ENCODE measurements at places on chromosomes 2 and 18.
A peak's percentile ranks its signal among the peaks of the same experiment; 100 is the strongest.

- DNase-seq: no peak
These were observed 134.6 kb upstream of the SMAD2 start for GRCh38 chr18:48064978-48065600.

DNA sequence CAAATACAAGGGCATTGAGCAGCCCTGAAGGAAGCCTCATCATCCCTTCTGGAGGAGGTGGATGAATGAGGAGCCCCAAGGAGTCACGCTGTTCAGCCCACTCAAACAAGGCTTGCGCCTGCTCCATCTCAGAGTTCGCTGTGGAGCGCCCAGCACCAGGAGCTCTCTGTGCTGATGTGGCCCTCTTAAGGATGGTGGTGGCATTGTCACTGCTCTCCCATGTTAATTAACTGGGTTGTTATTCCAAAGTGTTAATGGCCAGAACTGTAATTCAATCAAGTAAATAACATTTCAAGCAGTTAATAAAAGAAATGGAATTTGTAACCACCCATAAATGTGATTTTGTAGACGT is 726.0 kb upstream of the RAB6C start:
- DNase-seq: no peak

DNA sequence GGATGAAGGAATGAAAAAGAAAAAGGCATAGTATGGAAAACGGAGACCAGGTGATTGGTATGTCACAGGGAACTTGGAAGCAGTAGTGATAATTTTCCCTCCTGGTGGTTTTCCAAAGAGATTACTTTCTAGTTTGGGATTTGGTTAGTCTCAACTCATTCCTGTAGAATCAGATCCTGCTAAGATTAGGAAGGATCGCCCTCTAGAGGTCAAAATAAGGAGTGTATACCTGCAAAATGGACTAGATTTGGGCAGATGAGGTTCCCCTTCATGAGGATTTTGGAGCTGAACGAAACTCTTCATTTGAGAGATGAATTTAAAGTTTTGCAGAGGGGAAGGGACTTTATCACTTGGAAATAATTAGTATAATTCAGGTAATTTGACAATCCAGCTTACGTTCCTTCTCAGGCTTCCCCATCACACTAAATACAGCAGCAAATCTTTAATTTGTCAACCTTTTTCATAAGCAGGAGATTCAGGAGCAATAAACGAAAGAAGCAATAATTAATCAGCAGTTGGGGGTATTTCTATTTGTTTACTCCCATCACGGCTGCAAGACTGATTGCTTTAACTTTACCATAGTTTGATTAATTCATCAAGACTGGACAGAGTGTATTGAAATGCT is 65.2 kb downstream of the CCDC195 start:
- no peak for DNase-seq

DNA sequence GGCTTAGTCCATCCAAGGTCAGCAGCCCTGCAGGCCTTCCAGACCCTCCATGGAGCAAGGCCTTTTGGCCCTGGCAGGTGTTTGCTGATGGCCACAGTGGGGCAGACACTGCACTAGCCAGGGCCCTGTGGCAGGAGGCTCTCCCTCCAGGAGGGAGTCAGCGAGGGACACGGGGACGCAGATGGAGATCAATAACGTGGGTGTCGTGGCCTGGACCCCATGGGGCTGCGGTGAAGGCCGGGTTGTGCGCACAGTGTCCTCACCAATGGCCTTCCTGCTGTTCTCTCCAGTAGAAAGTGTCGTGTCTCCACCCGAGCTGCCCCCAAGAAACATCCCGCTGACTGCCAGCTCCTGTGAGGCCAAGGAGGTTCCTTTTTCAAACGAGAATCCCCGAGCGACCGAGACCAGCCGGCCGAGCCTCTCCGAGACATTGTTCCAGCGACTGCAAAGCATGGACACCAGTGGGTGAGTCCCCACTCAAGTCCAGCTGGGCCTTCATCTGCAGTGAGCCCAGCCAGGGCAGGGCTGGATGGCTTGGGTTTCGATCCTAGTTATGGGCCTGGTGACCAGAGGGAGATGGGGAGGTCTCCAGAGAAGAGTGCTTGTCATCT is 65.4 kb downstream of the INPP5D start:
- no peak for DNase-seq

DNA sequence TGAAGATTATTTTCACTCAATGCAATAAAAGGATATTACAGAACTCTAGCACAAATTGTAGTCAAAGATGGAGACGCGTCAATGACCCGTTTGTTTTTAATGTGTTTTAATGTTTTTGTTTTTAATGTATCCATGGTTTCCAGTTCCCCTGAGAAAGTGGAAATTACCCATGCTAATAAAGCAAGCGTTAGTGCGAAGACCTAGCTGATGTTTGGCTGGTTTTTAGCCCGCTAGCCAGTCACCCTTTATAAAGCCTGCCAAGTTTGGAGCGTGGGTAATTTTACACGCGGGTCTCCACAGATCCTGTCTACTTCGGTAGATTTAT is 430 bp upstream of the CHMP1B start:
- no peak for DNase-seq

GRCh38 chr2:27306573-27307286 is 1.5 kb downstream of the UCN start:
- DNase-seq: peak; percentile 36

- no peak for DNase-seq
These were observed 657.8 kb upstream of the LINC00305 start for GRCh38 chr18:64806691-64807090.

GRCh38 chr2:208062961-208063360 is 37.6 kb upstream of the PLEKHM3 start:
- no peak for DNase-seq

DNA sequence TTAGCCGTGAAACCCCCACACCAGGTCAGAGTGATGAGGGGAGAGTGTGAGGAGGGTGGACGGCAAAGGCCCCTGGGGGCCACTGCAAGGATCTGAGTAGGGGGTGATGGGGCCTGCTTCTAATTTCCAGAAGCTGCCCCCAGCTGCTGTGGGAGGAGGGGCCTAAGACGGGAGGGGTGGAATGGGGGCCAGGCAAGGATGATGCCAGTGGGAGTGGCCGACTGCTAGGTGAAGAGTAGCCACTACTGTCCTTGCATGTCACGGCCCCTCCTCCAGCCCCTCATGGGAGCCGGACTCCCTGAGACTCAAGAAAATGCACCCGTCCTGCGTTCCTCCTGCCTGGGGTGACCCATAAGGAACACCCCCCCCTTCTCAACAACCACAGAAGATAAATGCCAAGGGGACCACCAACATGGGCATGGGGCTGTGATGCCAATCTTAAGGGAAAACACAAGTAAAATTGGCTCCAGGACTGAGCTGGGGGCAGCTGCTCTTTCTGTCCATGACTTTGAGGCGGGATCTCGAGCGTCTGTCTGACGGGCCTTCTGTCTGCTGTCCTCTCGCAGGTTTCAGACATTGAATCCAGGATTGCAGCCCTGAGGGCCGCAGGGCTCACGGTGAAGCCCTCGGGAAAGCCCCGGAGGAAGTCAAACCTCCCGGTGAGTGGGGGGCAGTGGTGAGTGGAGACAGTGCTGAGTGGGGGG is 24.2 kb upstream of the PRLH start:
- DNase-seq: no peak

DNA sequence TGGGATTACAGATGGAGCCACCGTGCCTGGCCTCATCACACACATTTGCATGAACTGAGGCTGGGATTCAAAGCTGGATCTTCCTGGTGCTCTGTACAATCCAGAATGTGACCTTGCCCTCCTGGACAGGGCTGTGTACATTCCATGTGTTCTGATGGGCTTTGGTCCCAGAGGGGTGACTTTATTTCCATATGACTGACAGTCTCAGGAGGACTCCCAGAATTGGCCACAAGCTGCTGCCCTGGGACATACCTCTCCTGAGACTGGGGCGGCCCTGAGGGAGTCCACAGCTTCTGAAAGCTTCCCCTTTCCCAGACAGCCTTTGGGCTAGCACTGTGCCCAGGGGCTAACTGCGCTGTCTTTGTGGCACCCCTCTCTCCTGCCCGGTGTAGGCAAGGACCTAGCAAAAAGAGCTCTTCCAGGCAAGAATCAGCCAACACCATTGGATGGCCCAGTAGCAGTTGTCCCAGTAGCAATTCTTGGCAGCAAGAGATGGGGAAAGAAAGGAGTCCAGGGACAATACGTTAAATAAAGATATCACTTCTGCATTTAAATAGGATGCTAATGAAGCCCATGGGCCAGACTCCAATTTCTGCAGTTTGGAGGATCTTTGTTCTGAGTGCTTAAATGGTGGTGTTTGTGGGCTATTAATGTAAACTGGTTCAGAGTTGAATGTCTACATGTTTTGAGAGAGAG is 26.4 kb upstream of the ZNF532 start:
- no peak for DNase-seq

GRCh38 chr2:71905205-71905604 is 242.5 kb downstream of the CYP26B1 start:
- DNase-seq: no peak

- DNase-seq: no peak
These were observed 14.1 kb upstream of the ZSWIM2 start for GRCh38 chr2:186862869-186863709.

GRCh38 chr2:218329027-218329825 is 27.4 kb upstream of the CATIP start:
- DNase-seq: no peak

- peak; percentile 60 for DNase-seq
These were observed 1.2 kb downstream of the MEX3C start for GRCh38 chr18:51196118-51196810.

- DNase-seq: no peak
These were observed 233.0 kb downstream of the TFCP2L1 start for GRCh38 chr2:121052023-121052422.

DNA sequence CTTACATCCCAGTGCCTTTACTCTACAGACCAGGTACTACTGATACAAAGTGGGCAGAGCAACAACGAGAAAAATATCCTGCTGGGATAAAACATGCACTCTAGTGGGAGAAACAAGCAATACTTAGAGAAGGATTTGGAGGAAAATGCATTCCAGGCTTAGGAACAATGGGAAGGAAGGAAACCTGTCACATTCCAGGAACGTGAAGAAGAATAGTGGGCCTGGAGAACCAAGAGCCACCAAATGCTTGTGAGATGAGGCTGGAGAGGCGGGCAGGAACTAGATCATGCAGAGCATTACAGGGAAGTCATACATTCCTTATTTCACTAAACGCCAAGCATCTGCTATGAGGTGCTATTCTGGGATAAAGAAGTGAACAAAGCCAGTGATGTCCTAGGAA is 342.3 kb downstream of the DCC start:
- DNase-seq: no peak

- no peak for DNase-seq
These were observed 1.2 kb downstream of the TLX2 start for GRCh38 chr2:74515271-74515980.

DNA sequence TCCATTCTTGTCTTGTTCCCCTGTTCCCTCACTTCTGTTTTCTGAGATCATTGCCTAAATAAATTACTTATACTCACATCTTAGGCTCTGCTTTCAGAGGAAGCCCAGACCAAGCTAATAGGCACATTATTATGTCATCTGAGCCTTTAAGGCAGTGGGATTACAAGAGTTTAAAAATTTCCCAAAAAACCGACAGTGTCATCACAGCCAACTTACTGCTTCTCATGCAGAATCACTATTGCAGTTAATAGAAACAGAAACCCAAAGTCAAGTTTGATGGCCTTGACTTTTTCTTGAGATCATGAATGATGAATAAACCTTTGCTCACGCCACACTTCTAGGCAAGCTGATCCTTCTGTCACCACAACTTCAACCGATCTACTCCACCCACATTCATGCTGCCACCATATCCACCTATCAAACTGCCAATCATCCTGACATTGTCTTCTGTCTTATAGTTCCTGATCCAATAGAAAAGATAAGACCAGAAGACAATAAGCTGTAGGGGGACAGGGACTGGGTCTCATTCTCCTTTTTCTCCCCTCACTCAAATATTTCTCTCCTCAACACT is 142.7 kb upstream of the CREB1 start:
- no peak for DNase-seq

GRCh38 chr2:46993501-46993900 is 77.9 kb upstream of the MCFD2 start:
- no peak for DNase-seq

- no peak for DNase-seq
These were observed 190.1 kb downstream of the ZNF385B start for GRCh38 chr2:179671043-179671981.

GRCh38 chr2:185644828-185645227 is 93.8 kb upstream of the FSIP2 start:
- DNase-seq: no peak

GRCh38 chr2:215505044-215505786 is 69.3 kb upstream of the FN1 start:
- no peak for DNase-seq

GRCh38 chr2:152367547-152368390 is 32.8 kb downstream of the FMNL2 start:
- no peak for DNase-seq

GRCh38 chr2:191301971-191302370 is 56.8 kb downstream of the MYO1B start:
- no peak for DNase-seq

GRCh38 chr18:54877076-54877475 is 48.8 kb downstream of the RAB27B start:
- DNase-seq: no peak

GRCh38 chr2:133518700-133519344 is 49.4 kb downstream of the NCKAP5 start:
- no peak for DNase-seq

- no peak for DNase-seq
These were observed 22.7 kb upstream of the NCL start for GRCh38 chr2:231486851-231487596.

DNA sequence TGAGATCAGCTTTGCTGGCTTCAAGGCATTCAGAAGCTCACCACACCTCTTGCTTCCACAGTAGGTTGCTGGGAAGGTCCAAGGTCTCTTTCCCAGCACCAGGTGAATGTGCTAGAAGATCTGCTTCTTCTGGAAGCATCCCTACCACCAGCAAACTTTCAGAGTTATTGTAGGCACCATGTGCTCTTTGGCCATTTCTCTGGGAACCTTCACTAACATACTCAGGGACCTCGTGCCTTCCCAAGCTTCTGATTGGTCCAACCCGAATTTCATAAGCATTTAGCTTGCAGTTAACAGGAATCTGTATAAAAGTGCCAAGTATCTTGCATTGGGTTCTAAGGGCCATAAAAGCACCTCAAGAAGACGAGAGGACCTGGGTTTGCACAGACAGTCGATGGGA is 86.5 kb upstream of the ARL4C start:
- DNase-seq: no peak

All from activated naive CD4-positive, alpha-beta T cell treated with Interleukin-2 at 50 U/mL for 16 hours (primary cell).